ENCODE measurements at places on chromosomes 7 and 10.
A peak's percentile ranks its signal among the peaks of the same experiment; 100 is the strongest.

- no peak for DNase-seq
These were observed 158.5 kb downstream of the C10orf105 start for GRCh38 chr10:71561003-71561574.

GRCh38 chr10:99325281-99325680 lies 3.9 kb upstream of the CNNM1 start:
- no peak for DNase-seq

DNA sequence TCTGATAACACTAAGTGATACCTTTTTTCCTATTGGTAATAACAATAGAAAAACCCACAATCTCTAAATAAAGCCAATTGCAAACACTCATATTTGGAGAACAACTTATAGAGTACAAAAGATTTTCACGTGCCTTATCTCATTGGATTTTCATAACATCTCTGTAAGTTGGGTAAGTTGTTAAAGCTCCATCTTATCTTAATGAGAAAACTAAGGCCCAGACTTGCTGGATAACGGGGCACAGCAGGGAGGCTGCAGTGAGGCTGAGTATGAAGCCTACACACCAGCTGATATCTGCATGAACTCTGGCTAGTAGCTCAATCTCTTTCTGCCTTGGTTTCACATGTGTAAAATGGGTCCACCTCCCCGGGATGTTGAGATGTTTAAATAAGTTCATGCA lies 26.8 kb downstream of the CPVL start:
- DNase-seq = no peak

- no peak for DNase-seq
These were observed 527.8 kb downstream of the LRMDA start for GRCh38 chr10:75959209-75959608.

DNA sequence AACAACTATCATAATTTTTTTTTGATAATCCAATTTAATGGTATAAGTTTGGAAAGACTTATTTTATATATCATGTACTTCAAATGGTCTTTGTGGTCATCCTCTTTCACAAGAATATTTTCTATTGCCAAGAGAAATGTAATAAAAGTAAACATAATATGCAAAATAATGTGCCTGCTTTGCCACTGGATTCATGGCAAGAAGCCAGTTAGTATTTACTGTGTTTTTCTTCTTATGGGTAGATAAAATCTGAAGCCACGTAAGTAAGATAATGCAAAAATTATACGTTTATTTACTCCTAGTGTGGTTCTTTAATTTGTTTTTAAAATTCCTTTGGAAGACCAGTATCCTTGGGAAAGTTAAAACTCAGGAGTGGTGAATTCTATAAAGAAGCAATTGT lies 258.5 kb downstream of the ARL4A start:
- no peak for DNase-seq

- DNase-seq = no peak
These were observed 180.2 kb downstream of the PRKCQ start for GRCh38 chr10:6399879-6400278.

DNA sequence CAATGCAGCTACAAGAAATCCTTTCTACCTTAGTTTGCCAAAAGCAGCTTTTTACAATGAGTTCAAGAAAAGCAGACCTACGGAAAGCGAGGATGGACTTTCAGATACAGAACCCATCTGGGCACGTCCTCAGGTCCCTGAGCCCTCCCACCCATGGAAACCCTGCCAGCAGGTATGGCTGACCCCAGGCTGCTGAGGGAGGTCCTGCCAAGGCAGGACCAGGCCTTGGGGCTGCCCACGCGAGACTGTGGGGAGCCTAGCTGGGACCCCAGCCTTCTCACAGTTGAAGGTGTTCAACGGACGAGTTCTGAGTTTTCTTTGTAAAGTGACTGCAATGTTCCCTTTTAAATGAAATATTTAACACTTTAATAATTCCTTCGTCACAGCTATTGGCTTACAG lies 245.0 kb downstream of the MGMT start:
- DNase-seq = no peak

- DNase-seq = peak; percentile 74
These were observed 34.5 kb upstream of the EBLN1 start for GRCh38 chr10:22252224-22252800.

DNA sequence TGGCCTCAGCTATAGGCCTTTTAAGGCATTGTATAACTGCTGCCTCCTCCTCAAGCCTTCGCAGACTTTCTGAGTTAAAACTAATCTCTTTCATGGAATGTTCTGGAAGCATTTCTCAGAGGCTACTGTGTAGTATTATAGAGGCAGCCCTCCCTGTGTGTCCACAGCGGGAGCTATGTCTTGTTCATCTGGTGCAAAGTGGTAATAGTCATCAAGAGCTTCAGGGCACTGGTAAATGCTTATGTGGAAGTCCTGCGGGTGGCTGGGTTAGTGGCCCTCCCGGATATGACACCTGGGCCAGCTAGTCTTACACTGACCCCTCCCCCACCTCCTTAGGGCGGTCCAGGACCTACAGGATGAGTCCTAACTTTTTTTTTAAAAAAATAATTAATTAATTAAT lies 2.2 kb upstream of the ABHD11 start:
- no peak for DNase-seq

- no peak for DNase-seq
These were observed 178.7 kb upstream of the PPP2R2D start for GRCh38 chr10:131722121-131722520.

DNA sequence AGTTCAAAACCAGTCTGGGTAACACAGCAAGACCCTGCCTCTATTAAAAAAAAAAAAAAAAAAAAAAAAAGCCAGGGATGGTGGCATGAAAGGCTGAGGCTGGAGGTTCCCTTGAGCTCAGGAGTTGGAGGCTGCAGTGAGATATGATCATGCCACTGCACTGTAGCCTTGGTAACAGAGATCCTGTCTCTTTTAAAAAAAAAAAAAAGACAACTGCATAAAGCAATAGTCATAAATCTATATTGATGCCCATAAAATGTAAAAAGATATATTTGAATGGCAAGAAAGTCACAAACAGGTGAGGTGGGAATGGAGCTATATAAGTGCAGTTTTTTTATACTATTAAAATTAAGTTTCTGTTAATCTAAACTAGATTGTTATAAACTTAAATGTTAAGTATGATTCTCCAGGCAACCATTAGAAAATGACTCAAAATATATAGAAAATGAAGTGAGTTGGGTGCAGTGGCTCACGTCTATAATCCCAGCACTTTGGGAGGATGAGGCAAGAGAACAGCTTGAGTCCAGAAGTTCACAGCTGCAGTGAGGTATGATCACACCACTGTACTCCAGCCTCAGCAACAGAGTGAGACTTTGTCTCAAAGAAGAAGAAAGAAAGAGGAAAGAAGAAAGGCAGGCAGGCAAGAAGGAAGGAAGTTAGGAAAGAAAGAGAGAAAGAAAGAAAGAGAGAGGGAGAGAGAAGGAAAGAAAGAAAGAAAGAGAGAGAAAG lies 13.4 kb upstream of the HNRNPH3 start:
- no peak for DNase-seq

- no peak for DNase-seq
These were observed 33.7 kb downstream of the DDC start for GRCh38 chr7:50531401-50531911.

- DNase-seq = no peak
These were observed 81.9 kb upstream of the DYNC1I1 start for GRCh38 chr7:95690367-95690947.

DNA sequence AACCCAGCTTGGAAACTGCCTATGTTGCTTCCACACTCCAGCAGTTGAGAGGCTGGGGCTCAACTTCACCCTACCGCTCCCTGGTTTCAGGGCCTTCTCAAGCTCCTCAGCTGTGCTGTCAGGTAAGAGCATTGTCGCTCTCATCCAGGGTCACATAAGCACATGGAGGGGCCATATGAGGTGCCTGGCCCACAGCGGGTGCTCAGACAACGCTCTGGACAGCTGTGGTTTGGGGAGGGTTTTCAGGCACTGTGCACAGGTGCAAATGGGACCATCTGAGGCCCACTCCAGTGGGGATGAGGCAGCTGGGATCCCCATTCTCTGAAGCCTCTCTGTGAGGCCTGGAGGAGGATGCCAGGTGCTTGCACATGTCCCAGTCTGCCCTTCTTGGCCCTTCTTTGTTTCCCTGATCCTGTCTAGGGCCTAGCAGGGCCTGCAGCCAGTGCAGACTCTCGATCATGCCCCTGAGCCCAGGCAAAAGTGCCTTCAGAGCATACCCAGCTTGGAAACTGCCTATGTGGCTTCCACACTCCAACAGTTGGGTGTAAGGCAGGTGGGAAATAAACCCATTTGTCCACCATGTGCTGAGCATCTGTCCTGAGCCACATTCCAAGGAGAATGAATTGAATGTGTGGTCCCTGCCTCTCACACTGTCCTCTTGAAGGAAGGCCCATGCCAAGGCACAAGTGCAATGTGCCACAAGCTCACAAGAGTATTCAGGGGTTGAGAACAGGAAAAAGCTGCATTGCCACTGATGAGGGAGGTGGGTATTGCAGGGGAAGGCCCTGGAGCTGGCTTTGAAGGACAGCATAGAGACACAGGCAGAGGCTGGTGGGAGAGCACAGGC lies 40.3 kb downstream of the VSTM4 start:
- DNase-seq = no peak

GRCh38 chr7:78197447-78197846 lies 398.9 kb downstream of the PHTF2 start:
- DNase-seq = no peak

- peak; percentile 56 for DNase-seq
These were observed 66.7 kb downstream of the CREB3L2 start for GRCh38 chr7:137934941-137935883.

DNA sequence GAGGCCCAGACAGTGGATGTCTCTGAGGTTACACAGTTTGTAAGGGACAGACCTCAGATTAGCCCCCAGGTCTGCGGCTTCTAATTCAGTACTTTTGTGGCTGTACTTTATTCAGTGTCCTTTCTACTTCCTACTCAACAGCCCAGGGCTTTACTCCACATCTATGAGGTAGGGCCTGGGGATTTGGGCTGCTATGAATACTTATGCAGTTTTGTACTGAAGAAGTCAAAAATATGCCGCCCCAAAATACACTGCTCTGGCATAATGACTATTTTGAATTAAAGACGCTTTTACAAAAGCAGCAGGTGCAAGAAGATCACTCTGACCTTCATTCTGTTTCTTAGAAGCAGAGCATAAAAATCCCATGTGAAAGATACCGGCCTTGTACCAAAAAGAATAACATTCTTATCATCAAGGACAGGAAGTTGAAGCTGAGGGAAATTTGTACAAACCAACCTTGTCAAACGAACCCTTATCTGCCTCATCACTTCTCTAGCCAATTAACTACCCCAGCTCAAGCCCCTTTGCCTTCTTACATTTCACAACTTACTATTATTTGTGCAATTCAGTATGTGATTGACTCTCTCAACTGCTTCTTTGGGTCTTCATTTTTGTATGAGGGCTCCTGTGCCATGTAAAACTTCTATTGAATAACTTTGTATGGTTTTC lies 26.1 kb upstream of the TRUB1 start:
- no peak for DNase-seq

GRCh38 chr10:34522546-34522945 lies 292.6 kb downstream of the PARD3 start:
- DNase-seq = peak; percentile 30

GRCh38 chr7:2807845-2808772 lies 36.0 kb downstream of the GNA12 start:
- peak; percentile 55 for DNase-seq

DNA sequence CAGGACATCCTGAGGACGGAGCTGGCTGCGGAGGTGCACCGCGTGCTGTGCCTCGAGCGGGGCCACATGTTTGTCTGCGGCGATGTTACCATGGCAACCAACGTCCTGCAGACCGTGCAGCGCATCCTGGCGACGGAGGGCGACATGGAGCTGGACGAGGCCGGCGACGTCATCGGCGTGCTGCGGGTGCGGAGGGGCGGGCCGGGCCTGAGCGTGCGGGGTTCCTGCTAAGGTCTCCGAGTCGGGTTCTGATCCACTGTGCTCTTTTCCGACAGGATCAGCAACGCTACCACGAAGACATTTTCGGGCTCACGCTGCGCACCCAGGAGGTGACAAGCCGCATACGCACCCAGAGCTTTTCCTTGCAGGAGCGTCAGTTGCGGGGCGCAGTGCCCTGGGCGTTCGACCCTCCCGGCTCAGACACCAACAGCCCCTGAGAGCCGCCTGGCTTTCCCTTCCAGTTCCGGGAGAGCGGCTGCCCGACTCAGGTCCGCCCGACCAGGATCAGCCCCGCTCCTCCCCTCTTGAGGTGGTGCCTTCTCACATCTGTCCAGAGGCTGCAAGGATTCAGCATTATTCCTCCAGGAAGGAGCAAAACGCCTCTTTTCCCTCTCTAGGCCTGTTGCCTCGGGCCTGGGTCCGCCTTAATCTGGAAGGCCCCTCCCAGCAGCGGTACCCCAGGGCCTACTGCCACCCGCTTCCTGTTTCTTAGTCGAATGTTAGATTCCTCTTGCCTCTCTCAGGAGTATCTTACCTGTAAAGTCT lies 10.4 kb downstream of the ATG9B start:
- DNase-seq = peak; percentile 85

DNA sequence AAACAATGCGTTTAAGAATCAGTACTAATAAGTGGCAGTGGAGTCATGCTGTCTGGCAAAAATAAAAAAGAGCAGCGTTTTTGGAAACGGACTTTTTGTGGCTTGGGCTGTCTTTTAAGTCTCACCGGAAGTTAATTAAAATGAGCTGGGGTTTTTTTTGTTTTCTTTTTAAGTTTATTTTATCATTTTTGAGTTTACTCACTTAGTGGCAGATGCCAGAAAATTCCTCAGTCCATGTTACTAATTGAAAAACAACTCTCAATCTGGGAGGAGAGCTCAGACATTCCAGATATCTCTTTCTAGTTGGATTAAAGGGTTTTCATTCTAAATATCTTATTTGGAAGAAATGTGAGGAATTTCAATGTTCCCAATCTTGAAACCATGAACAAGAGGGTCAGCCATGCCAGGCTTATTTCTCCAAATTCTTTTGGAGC lies 133.8 kb upstream of the AGR3 start:
- no peak for DNase-seq

- no peak for DNase-seq
These were observed 79.6 kb downstream of the PTEN start for GRCh38 chr10:87942884-87943527.

DNA sequence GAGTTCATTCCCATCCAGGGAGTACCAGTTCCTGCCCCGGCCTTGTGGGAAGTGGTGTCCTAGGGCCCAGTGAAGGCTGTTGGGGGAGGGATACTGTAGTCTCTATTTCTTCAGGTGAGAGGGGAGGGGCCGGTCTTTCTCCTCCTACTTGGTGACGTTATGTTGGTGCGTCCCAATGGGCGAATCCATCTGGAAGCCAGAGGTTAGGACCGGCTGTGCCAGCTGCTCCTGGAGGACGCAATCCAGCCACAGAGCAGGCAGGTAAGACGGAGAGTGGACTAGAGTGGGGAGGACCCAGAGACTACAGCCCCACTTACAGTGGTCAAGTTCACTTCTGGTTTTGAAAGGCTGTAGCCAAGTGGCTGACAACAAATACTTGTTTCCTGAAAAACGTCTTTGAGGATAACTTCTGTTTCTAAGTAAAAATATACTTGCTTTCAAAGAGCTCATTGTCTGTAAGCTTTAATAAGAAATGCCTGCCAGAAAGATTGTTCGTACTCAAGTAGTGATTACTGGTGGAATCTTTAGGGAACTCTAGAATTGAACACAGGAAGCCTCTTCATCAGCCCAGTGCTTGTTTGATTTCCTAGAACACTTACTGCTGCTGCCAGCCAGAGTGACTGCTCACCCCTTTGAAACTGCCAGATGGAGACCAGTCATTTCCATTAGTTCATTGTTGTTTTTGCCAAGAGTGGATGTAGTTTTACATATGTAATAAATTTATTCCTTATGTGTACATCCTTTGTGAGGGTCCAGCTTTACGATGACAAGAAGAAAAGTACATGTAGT lies 25.4 kb downstream of the RBM33 start:
- no peak for DNase-seq

GRCh38 chr10:119371704-119372663 lies 164.6 kb downstream of the GRK5 start:
- no peak for DNase-seq

- no peak for DNase-seq
These were observed 151.0 kb upstream of the FRMD4A start for GRCh38 chr10:14481752-14482151.

All from GM13976 (cell line).